ENCODE measurements at places on chromosomes 6 and 20. TPM values are rescaled to one million over a fixed set of nuclear protein-coding genes. Genes with fewer than 3 reads are reported as not detected.

CRISP3 gene
- not detected for polyA plus RNA-seq

C20orf96 gene
- polyA plus RNA-seq = 13.7 TPM

MUCL3 gene
- polyA plus RNA-seq = not detected

OR2B6 gene
- 0.09 TPM for polyA plus RNA-seq

GMPR gene
- polyA plus RNA-seq = 8.2 TPM

THBS2 gene
- 95.8 TPM for polyA plus RNA-seq

MYCT1 gene
- polyA plus RNA-seq = 0.25 TPM

ASIP gene
- polyA plus RNA-seq = not detected

TMC2 gene
- polyA plus RNA-seq = not detected

RSPO4 gene
- polyA plus RNA-seq = not detected

SPATA25 gene
- polyA plus RNA-seq = 0.50 TPM

COL11A2 gene
- polyA plus RNA-seq = 0.26 TPM

JPH2 gene
- 1.6 TPM for polyA plus RNA-seq

OPRL1 gene
- 0.86 TPM for polyA plus RNA-seq

SLC12A5 gene
- polyA plus RNA-seq = 0.55 TPM

FOXF2 gene
- 17.3 TPM for polyA plus RNA-seq

ZNF341 gene
- polyA plus RNA-seq = 1.6 TPM

NKAIN2 gene
- not detected for polyA plus RNA-seq

GSS gene
- polyA plus RNA-seq = 77.4 TPM

BMP7 gene
- polyA plus RNA-seq = not detected

CEP250 gene
- polyA plus RNA-seq = 16.8 TPM

OPRM1 gene
- not detected for polyA plus RNA-seq

ADGB gene
- not detected for polyA plus RNA-seq

PROKR2 gene
- polyA plus RNA-seq = not detected

KHDC3L gene
- polyA plus RNA-seq = not detected

RSPO3 gene
- not detected for polyA plus RNA-seq

TRIM31 gene
- polyA plus RNA-seq = not detected

MEI4 gene
- not detected for polyA plus RNA-seq

BMP5 gene
- 0.26 TPM for polyA plus RNA-seq

RAMACL gene
- 0.87 TPM for polyA plus RNA-seq

RSPH4A gene
- 0.09 TPM for polyA plus RNA-seq

HLA-DOB gene
- polyA plus RNA-seq = not detected

PSMB1 gene
- 491 TPM for polyA plus RNA-seq

MAP7 gene
- polyA plus RNA-seq = 0.29 TPM

BIRC7 gene
- not detected for polyA plus RNA-seq

SLPI gene
- not detected for polyA plus RNA-seq

ENPP5 gene
- not detected for polyA plus RNA-seq

MTFR2 gene
- 3.3 TPM for polyA plus RNA-seq

ARMC2 gene
- polyA plus RNA-seq = 4.2 TPM

TMEM63B gene
- polyA plus RNA-seq = 42.1 TPM

SMOC2 gene
- not detected for polyA plus RNA-seq

SLC22A7 gene
- polyA plus RNA-seq = not detected
